ENCODE measurements at places on chromosomes 3 and 15.

GRCh38 chr3:85050821-85051220 is 92.0 kb downstream of the CADM2 start:
- DNase-seq: no peak

DNA sequence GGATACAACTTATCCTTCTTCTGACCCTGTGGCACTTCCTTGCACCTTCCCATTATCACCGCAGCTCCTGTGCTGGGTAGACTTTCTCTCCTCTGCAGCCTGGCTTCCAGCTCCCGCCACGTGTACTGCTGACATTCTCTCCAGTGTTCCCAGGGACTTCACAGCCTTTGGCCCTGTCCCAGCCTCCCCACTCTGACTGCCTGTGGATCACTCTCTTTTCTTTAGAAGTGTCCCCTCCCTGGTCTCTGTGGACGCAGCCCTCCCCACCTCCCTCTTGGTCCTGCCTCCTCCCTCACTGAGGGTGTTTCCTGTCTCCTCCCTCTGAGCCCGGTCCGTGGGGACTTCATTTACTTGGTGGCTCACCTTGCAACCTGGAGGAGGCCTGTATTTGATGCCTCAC is 17.4 kb downstream of the PDIA5 start:
- no peak for DNase-seq

DNA sequence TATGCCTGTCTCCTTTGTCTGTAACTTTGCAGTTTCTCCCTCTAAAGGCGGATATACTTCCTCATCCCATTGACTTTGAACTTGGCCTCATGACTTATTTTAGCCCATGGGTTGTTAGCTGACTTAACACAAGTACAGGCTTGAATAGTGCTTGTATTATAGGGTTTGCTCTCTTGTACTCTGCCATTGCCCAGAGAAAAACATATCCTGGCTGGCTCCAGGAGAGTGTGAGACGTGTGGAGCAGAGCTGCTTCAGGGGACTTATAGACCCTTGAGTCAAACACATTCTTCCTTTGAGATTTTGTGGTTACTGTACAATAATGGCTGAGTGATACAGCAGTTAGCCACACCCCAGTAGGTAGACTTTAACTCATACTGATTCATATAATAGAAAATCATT is 124.0 kb downstream of the RAP2B start:
- DNase-seq: no peak

- DNase-seq: no peak
Measured at GRCh38 chr3:132637590-132637989, 22.0 kb downstream of the ACAD11 start.

GRCh38 chr3:10676905-10677304 is 139.1 kb upstream of the SLC6A11 start:
- DNase-seq: no peak

DNA sequence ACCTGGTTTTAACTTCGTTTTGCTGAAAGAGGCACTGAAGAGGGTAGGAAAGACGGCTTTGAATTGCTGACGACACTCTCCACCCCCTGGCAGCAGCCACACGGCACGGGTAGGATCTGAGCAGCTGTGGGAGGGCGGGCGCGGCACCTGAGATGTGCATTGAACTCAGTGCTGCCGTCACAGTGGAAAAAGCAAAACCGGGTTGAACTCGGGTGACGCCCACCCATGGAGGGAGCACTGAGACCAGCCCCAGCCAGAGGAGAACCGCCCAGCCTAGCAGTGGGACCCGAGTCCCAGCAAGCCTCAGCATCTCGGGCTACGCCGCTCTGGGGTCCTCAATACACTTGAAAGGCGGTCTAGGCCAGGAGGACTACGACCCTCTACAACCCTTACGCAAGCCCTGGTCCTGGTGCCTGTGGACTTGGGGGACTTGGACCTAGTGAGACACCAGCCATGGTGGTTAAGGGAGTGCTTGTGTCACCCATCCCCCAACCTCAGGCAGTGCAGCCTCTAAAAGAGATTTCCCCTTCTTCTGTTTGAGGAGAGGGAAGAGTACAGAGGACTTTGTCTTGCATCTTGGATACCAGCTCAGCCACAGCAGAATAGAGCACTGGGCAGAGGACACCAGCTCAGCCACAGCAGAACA is 50.0 kb upstream of the RPL35A start:
- no peak for DNase-seq

DNA sequence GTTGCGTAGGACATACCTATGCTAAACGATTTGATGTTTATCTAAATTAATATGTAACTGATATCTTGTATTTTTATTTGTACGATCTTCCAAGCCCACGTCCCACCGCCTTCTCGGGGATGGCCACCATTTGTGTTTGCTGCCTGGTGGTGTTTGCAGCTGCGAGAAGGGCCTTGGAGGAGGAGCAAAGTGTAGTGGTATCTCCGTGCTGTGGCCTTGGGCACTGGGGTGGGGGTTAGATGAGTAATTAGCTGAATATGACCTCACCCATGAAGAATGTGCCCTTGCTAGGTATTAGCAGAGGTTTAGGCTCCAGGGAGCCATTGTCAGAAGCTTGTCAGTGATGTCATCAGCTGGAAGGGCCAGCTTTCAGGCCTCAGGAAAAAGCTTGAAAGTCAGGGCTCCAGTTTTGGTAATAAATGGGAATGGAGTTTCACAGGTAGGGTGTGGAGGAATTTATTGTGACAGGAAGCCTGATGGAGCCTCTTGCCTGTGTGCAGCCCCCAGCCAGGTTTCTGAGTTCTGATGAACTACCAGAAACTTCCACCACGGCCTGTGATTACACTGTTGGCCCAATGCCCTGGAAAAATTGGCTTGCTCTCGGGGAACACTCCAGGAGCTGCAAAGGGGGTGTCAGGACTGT is 41.0 kb downstream of the FLNB start:
- no peak for DNase-seq

- no peak for DNase-seq
Measured at GRCh38 chr3:55624238-55624637, 137.1 kb upstream of the WNT5A start.

GRCh38 chr3:136543385-136543784 is 208.8 kb downstream of the STAG1 start:
- DNase-seq: no peak

DNA sequence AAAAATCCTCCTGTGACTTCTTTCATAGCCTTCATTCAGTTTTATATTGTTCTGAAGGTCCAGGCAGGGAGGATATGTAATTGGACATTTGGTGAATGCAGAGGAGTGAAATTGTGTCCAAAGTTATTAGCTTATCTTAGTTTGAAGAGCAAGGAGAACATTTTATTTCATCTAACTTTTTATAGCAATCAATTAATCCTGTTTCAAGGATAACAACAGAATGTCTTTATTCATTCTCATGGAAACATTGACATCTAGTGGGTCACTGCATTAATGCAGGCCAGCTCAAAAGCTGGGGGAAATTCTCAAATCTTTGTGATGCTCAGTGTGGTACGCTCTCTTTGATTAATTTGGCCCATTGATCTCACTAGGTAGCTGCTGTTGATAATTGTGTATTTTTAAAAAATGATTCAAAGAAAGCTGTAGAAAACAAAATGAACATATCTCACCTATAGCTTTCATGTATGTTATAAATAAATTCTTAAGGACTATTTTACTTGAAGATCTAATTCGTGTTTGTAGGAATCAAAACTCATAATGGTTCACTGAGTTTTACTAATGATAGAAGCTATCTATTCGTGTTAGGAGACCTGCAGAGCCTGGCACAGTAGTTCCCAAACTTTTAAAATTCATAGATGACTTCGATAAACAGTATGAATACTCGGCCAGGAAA is 150.8 kb upstream of the KCNMB2 start:
- DNase-seq: no peak

DNA sequence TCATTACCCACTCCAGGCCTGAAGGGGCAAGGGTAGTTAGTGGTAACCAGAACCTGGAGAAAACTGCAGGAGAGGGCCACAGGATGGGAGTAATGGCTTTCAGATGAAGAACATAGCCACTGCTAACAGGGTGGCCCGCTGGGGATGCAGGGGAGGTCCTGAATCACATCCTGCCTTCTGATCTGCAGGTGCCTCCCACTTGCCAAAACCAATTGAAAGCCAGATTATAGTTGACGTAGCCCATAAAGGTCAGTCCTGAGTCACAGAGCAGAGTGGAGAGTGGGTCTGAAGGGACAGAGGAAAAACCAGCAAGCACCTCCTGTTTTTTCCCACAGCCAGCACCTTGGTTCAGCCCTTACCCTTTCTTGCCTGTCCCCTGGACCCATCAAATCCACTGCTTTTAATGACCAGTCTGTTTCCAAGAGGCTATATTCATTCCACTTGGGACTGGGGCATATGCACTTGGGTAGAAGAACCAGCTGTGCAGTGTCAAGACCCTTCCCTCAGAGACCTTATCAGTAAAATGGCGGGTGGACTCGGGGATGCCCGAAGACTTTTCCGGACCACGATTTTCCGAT is 646 bp upstream of the SLC35G2 start:
- DNase-seq: no peak

- DNase-seq: no peak
Measured at GRCh38 chr3:122668930-122669730, 11.5 kb upstream of the PARP14 start.

- no peak for DNase-seq
Measured at GRCh38 chr15:62909257-62909656, 133.3 kb upstream of the TPM1 start.

- DNase-seq: no peak
Measured at GRCh38 chr15:28892789-28893610, 7.2 kb downstream of the APBA2 start.

DNA sequence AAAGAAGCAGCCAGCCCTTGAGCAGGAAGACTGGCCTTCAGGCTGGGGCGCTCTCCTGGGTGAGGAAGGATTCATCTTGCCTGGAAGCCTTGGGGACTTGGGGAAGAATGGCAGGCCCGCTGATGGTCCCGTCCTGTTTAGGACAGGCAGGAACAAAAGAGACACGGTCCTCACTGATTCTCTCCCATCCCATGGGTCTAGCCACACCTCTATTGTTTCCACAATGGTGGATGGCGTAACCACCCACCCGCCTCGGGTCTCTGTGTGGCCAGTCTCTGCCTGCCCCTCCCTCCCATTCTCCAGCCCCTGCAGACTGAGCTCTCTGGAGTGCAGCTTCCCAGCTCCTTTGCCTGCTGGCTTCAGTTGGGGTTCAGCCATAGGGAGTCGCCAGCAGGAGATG is 284.3 kb downstream of the UACA start:
- no peak for DNase-seq

DNA sequence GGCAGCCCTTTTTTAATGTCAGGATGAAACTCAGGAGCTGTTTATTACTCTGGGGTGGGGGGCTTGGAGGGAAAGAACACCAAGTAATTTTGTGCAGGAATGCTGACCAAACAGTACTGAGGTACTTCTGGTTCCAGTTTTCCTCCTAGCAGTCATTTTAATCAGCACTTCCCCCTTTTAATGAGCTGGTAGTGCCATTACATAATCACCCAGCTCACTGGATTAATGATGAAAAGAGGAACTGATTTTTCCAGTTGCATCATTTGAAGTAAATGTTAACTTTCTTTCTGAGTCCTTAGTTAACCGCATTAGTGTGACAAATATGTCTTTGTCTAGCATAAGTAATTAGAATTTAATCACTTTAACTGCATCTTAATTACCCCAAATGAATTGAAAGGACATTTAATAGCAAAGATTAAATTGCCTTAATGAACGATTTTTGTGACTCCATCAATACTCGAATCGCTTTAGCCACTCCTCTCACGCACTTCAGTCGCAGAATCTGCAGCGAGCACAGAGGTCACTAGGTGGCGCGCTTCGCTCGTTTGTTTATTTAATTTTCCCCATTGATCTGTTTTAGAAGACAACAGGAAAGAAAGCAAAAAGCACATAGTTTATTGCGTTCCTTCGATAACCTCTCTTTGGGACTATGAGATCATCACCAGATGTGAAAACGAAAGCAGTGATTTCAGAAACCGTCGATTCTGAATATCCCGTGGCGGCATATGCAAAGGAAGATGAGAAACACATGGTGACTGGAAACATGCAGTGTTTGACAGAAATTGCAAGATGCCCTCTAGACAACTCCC is 9.8 kb downstream of the ONECUT1 start:
- DNase-seq: peak; percentile 30

DNA sequence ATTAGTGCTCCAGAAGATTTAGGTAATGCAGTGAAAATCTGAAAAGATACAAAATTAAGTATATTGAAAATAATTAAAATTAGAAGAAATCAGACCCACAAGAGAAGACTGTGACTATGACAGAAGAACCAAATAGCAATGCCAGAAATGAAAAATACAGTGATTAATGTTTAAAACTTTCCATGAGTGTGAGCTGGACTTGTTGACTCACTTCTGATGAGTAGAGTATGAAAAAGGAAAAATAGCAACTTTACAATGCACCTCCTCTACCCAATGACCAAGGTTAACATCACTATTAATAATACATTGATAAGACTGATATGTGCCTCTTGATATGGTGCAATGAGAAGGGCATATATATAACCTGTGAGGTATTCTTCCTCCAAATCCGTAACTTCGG is 39.3 kb upstream of the SLC22A13 start:
- no peak for DNase-seq

DNA sequence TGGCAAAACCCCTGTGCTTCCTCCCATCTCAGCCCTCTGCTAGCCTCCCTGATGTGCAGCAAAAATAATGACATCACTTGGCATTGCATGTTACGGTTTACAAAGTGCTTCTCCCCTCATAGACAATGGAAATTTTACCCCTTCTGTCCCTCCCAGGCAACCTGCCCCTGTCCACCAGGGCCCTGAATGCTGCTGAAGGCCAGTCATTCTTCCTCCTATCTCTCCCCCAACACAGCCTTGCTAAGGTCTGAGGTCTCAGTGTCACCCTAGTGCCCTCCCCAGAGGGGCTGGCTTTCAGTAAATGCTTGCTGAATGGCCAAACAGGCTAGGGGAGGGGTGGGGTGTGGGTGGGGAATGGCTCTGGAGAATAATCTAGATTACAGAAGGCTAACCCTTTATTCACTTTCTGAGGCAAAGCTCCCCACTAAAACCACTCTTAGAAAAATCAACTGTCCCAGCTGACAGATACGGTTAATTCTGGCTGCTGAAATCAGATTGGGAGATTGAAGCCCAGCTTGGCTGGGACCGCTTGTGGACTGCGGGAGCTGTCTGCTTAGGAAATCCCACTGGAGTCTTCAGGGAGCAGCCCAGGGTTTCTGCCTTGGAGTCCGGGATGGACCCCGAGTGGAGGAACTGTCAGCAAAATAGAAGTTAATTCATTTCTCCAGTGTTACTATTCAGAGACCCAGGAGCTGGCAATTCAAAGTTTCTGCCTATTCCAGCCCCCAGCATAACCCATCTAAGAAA is 22.9 kb downstream of the ANP32A start:
- DNase-seq: no peak

GRCh38 chr15:31366169-31366734 is 39.6 kb downstream of the KLF13 start:
- DNase-seq: no peak

- no peak for DNase-seq
Measured at GRCh38 chr15:26887926-26888666, 21.2 kb downstream of the GABRA5 start.

GRCh38 chr3:56655709-56656108 is 27.4 kb downstream of the TASOR start:
- no peak for DNase-seq

- DNase-seq: no peak
Measured at GRCh38 chr3:172800156-172800555, 49.6 kb downstream of the ECT2 start.
